Activated naive CD4-positive, alpha-beta T cell (primary cell): ENCODE measurements at places on chromosomes 2 and 18.

DNA sequence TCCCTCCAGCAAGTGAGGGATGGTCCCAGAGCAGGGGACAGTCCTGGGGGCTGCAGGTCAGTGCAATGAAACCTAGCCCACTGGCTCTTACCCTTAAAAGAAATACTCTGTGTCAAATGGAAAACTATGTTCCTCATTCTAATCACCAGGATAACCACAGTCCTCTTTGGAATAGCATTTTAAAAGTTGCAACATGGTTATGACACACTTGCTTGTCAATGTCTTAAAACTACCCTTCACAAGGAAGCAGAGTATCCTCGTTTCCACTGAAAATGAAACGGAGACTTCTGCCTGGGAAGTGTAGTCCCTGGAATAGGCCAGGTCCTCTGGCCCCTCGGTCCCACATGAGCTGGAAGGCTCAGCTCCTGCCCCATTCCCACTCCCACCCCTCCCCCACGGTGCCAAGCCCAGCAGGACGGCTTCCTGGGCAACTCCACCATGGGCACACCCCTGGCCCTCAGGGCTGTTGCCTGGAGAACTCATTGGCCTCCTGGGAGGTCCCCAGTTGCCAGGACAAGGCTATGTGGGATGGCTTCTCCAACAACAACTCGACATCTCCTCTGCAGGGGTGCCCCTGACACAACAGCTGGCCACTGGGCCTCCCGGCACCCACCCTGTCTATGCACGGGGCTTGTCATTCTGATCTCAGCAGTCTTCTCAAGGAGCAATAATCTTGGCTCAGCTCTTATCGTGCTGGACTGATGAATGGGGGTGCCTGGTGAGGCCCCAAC is 38.3 kb upstream of the ST3GAL5 start:
- no peak for DNase-seq

DNA sequence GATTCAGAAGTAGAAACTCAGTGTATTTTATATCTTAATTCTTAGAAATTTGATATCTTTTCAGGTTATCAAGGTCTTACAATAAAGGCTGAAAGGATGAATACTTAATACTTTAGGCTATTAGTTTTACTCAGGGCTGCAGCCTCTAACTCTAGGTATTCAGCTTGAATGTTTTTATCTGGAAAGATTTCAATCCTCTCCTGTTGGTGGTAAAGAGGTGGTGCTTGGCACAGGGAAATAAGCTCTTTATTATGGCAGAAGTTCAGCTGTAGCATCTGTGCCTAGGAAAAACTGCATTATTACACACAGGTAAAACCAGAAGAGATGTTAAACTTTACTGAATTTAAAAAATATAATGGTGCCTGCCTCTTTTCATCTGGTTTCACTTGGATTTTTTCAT is 11.1 kb downstream of the ACVR2A start:
- DNase-seq = no peak

GRCh38 chr2:101580528-101580927 is 105.6 kb upstream of the RFX8 start:
- no peak for DNase-seq

DNA sequence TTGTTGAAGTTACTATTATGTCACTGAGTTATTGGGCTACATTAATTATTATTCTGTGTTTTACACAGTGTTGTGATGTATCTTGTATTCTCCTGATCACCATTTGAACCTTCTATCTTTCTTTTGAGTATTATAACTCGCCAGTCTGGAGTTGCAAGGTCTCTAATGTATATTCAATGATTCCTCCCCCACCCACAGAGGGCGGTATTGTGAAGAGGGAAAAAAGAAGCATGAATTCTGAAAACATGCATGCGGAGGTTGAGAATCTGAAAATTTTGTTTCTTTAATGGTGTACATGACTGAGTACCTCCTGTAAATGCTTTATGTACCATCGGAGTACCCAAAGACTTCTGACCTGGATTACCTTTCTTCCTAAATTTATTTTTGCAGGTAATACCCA is 266.6 kb downstream of the NR4A2 start:
- DNase-seq = no peak

DNA sequence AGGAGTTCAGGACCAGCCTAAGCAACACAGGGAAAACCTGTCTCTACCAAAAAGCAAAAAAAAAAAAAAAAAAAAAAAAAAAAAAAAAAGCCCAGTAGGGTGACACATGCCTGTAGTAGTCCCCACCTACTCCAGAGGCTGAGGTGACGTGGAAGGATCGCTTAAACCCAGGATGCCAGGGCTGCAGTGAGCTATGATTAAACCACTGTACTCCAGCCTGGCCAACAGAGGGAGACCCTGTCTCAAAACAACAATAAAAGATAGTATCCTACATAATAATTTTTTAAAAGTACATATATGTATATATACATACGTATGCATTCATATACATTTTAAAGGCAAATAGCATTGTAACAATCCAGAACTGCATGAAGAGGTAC is 51.7 kb downstream of the SOS1 start:
- no peak for DNase-seq

DNA sequence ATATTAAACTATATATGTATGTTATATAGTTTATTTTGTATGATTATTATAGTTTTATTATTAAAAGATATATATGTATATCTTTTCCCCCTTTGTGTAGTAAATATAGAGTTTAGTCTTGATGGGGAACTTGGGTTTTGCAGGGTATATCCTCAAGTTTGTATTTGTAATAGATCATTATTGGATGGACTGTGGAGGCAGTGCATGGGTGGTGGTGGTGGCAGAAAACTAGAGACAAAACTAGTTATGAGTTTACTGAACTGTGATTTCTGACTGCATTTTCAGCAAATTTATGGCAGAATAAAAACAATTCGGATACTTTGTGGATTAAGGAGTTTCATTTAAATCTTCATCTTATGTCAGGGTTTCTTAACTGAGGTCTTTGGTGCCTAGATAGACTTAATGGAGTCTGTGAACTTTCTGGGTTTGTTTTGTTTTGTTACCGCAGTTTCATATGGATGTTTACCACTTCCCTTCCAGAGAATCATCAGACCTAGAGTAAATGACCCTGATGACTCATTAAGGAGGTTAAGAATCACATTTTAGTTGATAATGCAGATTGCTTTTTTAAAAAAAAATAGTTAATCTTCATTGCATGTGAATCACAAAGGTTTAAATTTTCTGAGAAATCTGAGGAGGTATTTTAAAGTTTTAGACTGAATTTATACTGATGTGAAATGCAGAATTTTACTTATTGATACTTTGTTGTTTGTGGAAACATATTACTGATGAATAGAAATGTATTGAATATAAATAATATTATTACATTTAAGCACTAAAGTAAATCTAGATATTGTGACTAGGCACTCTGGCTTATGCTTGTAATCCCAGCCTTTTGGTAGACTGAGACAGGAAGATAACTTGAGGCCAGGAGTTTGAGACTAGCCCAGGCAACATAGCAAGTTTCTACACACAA is 14.5 kb downstream of the EPC2 start:
- no peak for DNase-seq

- DNase-seq = no peak
These were observed 32.1 kb upstream of the PTMA start for GRCh38 chr2:231676243-231676642.

- no peak for DNase-seq
These were observed 61.9 kb downstream of the SPRED2 start for GRCh38 chr2:65370387-65371073.

- DNase-seq = no peak
These were observed 105.6 kb upstream of the ZNF521 start for GRCh38 chr18:25457601-25458000.

GRCh38 chr18:75131381-75132000 is 77.4 kb downstream of the PTGR3 start:
- DNase-seq = no peak

DNA sequence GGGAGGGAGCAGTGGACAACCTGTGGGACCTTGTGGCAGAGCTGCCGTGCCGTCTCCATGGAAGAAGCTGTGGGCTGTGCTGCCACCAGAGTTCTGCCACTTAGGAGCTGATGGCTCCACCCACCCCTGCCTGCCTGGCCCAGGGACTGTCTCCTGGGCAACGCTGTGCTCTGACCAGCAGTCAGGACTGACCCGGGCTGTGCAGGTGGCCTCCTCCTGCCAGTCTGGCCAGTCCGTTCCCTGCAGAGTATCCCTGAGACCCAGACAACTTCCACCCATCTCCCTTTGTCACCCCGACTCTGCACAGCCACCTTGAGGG is 12.8 kb downstream of the ASIC4 start:
- DNase-seq = no peak

GRCh38 chr18:70374154-70374553 is 85.3 kb downstream of the SOCS6 start:
- DNase-seq = no peak

GRCh38 chr2:98711506-98711905 is 19.4 kb downstream of the MGAT4A start:
- no peak for DNase-seq

DNA sequence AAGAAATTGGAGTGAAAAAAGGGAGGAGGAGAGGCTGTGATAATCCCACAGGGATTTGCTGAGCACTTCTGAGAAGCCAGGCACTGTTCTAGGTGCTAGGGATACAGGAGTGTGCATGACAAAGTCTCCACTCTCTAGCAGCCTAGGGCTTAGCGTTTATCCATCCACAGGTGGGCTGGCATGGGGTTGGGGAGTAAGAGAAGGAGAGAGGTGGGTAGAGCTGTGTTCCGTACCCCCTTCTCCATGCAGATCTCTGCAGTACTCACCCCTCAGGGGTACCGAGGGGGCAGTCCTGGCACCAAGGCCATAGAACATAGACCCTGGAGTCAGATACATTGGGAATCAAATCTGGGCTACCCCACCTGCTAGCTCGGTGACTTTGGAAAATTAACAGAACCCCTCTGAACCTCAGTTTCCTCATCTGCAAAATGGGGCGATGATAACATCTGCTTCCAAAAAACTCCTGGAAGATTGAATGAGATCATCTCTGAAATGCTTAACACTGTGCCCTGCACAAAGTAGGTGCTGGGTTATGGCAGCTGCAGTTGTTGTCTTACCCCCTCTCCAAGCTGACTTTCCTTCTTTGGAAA is 18.6 kb downstream of the FOSL2 start:
- no peak for DNase-seq

DNA sequence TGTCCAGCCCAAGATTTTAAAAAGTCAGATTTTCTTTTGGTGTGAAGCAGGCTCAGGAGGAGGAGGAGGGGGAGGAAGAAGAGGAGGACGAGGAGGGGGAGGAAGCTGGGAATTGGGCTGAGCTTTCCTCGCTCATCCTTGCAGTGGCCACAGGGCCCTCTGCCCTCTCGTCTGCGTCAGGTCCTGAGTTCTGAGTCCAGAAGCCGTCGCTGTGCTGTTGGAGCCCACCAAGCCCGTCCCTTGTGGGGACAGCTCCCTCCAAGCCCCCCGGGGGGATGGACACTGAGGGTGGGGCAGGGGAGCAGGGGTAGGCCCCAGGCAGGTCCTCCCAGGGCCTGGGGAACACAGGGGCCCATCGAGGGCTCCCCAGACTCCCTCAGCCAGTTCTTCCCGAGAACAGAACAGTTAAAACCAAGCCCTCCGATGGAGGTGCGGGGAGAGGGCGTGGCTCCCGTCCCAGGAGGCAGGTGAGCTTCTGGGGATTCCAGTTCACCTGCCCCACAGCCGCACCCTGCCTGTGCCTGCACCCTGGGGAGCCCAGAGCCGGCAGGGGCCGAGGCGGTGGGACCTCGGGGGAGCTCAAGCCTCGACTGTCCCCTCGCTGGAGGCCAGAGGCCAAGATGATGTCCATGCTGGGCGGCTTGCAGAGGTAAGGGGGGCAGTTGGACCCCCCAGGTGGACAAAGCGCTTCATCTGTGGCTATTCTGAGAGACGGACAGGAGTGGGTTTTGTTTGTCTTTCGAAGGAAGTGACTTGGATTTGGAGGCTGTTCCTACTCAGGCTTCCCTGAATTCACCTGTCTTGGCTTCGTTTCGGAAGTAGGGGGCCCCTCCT is at the start of gene GAL3ST2:
TSS of gene GAL3ST2 (plus strand) at position 487 of the 834 bp plus-strand sequence. CDS start at position 621, 134 bp downstream.
- DNase-seq = no peak

GRCh38 chr18:68960355-68960754 is 162.5 kb downstream of the CCDC102B start:
- DNase-seq = no peak

DNA sequence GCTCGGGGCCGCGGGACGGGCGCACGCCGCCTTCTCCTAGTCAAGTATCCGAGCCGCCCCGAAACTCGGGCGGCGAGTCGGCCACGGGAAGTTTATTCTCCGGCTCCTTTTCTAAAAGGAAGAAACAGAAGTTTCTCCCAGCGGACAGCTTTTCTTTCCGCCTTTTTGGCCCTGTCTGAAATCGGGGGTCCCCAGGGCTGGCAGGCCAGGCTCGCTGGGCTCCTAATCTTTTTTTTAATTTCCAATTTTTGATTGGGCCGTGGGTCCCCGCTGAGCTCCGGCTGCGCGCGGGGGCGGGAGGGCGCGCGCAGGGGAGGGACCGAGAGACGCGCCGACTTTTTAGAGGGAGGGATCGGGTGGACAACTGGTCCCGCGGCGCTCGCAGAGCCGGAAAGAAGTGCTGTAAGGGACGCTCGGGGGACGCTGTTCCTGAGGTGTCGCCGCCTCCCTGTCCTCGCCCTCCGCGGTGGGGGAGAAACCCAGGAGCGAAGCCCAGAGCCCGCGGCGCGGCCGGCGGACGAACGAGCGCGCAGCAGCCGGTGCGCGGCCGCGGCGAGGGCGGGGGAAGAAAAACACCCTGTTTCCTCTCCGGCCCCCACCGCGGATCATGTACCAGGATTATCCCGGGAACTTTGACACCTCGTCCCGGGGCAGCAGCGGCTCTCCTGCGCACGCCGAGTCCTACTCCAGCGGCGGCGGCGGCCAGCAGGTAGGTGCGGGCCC is 617 bp downstream of the FOSL2 start:
- DNase-seq = peak; percentile 17

- no peak for DNase-seq
These were observed 43.6 kb downstream of the KCNG3 start for GRCh38 chr2:42450136-42450535.

GRCh38 chr2:105933906-105934305 is 189.2 kb downstream of the NCK2 start:
- DNase-seq = no peak

DNA sequence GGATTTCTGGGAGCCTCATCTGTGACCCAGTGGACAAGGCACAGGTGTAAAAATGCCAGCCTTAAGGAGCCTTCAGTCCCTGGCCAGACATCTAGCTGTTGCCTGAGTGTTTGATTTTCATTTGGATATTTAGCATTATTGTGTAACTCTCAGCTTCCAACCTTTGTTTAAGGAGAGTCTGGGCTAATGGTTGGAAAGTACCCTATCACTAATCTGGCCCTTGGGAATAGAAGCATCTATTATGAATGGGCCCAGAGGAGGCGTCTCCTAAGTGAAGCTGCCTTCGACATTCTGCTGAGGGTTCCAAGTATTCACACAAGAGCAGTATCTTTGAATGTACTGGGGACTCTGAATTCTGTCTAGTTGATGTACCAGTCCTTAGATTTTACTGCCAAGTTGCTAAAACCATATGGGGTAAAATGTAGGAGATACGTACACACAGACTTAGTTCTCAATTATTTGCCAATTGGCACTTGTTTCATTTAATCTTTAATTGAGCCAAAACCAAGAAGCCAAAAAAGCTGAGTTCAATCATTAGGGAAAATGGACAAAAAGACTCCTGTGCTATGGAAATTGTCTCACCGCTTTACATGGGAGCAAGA is 7.2 kb upstream of the ANKRD29 start:
- DNase-seq = no peak
